Progenitor cell of endocrine pancreas (in vitro differentiated cells): ENCODE measurements at places on chromosomes 7 and 10. TPM values are rescaled to one million over a fixed set of nuclear protein-coding genes. Genes with fewer than 3 reads are reported as not detected.

Gene AZGP1
- total RNA-seq, result not detected in 2 replicates

DNA sequence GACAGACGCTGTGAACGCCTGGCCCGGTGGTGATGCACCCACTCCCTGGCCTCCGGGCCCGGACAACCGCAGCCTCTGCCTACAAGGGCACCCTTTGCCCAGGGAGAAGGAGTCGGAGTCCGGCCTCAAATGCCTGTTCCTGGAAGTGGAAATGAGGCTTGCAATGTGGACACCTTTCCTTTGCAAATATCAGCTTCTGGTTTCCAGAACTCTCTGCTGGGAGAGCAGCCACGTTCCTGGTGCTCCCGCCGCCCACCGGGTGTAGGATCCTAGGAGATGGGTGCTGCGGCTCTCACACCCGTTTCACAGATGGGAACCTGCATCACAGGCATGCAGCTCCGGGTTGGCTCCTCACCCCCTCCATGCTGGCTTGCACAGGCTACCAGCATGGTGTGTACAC is 2.9 kb downstream of the FOXL3 start:
- no peak overlapping the region for H3K27ac ChIP-seq
- DNase-seq, result no peak
- H3K36me3 ChIP-seq, result no peaks in the 10 kb centered on the region
- peaks cover 46% of the 10 kb centered on the region for H3K27me3 ChIP-seq

Gene SORBS1
- 25.2 and 30.7 TPM in 2 replicates for total RNA-seq

DNA sequence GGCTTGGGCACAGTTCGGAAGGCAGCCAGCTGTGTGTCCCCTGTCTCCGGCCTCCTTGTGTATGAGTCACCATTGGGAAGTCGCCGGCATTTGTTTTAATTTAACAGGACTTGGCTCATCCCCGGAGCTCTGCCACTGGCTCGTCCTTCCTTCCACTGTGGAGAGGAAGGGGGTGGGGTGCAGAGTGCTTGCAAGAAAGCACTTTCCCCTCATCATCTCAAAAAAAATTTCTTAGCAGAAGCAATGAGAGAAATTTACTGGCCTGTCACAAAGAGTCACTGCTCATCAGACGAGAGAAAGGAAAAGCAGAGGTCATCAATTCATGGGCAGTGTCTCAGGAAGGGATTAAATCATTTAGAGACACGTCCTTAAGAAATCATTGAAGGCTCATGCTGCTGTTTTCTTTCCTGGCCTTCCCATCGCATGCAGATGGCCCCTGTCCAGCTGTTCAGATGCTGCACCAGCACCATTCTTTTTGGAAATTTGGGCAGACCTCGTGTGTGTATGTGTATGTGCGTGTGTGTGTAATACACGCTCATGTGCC is 93.3 kb downstream of the BMS1 start:
- H3K27me3 ChIP-seq, result peaks cover 9% of the 10 kb centered on the region
- DNase-seq, result no peak
- no peaks in the 10 kb centered on the region for H3K36me3 ChIP-seq
- H3K4me3 ChIP-seq, result no peak overlapping the region

Gene INHBA
- total RNA-seq, result 0.31 and 0.34 TPM in 2 replicates

DNA sequence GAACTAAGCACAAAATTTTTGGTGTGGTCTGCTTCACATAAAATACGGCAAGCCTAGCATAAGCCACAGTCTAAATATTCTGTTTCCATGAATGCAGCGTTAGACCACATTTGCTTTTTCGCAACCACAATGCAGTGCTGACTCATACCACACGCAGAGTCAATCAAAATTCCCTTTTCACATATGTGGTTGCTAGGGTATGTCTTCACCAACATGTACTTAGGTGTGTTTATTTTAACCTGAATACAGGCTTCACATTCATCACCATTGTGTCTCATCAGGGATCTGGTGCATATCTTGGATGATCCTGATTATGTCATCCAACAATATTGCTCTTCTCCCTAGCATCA is 90.8 kb downstream of the CHN2 start:
- H3K36me3 ChIP-seq, result no peaks in the 10 kb centered on the region
- no peak for DNase-seq
- peaks cover 24% of the 10 kb centered on the region for H3K4me1 ChIP-seq
- H3K27me3 ChIP-seq, result peaks cover 3% of the 10 kb centered on the region

GRCh38 chr7:3158341-3158760 is 114.7 kb upstream of the CARD11 start:
- no peak overlapping the region for H3K4me3 ChIP-seq
- DNase-seq, result no peak
- H3K27me3 ChIP-seq, result peaks cover 2% of the 10 kb centered on the region
- peaks cover 2% of the 10 kb centered on the region for H3K36me3 ChIP-seq

Gene NANOS1
- 2.7 and 3.5 TPM in 2 replicates for total RNA-seq

GRCh38 chr7:21690705-21691104 is 147.9 kb downstream of the DNAH11 start:
- no peak for DNase-seq
- no peak overlapping the region for H3K4me3 ChIP-seq
- H3K4me1 ChIP-seq, result no peaks in the 10 kb centered on the region
- no peak overlapping the region for H3K27ac ChIP-seq
- no peaks in the 10 kb centered on the region for H3K27me3 ChIP-seq
- no peaks in the 10 kb centered on the region for H3K36me3 ChIP-seq
